Hippocampal formation (tissue), 2 donors: ENCODE measurements at places on chromosomes 5 and 9.

DNA sequence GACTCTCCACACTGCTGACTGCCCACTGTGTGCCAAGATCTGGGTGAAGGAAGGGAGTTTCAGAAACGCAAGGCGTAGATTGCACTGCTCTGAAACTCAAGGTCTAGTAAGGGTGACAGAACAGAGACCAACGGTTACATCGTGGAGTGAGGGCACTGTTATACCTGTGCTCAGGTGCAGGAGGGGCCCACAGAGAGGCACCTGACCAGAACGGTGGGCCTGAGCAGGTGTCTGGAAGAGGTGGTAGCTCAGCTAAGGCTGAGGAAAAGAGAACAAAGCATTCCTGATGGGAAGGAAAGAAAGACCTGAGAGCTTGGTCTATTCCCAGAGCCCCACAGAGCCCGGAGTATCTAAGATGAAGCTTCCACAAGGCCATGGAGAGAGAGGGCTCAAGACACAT lies 267.2 kb downstream of the MED10 start:
- no peak for DNase-seq

DNA sequence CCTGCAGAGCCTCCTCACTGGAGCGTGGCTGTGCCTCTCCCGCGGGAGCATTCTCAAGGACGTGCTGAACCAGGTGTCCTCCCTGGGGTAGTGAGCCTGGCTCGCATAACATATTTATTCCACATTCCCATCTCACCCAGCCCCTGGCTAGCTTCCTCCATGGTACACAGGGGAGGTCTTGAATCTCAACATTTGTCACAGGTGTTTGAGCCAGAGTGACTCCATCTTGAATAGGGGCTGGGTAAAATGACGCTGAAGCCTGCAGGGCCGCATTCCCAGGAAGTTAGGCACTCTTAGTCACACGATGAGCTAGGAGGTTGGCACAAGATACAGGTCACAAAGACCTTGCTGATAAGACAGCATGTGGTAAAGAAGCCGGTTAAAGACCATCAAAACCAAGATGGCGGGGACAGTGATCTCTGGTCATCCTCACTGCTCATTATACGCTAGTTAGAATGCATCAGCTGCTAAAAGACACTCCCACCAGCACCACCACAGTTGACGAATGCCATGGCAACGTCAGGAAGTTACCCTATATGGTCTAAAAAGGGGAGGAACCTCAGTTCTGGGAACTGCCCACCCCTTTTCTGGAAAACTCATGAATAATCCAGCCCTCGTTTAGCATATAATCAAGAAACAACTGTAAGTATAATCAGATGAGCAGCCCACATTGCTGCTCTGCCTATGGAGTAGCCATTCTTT lies 273.8 kb upstream of the IRX4 start:
- DNase-seq, result no peak

GRCh38 chr9:107749787-107750444 lies 260.3 kb upstream of the KLF4 start:
- peak; percentile 84 for DNase-seq

GRCh38 chr5:128537221-128537999 lies 635 bp downstream of the FBN2 start:
- no peak for DNase-seq

DNA sequence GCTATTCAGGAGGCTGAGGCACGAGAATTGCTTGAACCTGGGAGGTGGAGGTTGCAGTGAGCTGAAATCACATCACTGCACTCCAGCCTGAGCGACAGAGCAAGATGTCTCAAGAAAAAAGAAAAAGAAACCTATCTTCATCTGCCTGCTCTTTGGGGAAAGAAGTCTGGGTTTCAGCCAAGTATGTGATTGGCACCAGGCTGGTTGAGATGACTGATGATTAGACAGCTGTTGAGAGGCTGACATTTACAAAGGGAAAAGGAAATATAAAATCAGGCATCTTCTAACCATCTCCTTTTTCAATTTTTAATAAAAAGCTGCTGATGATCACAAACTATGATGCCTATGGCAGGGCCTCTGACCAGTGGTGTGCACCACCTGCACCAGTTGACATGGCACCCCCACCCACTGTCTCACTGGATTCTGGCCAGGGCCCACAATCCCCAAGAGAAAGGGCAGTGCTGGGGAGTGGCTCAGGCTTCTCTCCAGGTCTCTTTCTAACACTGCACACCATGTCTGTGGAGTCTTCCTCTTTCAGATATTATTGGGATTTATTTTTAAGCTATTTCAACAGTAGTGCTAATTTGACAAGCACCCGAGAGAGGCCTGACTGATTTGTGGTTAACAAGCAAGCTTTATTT lies 17.2 kb upstream of the C5orf15 start:
- no peak for DNase-seq

DNA sequence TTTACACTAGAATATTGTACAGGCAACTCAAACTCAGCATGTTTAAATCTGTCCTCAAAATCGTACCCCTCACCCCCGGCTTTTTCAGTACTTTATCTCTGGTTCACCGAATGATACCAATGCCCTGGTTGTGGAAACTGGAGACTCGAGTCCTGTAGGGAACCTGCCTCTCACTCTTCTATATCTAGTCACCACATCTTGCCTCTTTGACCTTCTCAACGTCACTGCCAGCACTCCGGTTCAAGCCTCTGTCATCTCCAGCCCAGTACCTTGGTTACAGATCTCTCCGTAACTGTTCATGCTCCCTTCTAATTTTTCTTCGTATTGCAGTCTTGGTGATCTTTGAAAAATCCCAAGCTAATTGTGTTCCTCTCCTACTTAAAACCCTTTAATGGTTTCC lies 6.7 kb downstream of the SLC44A1 start:
- no peak for DNase-seq

GRCh38 chr9:13586587-13587374 lies 307.3 kb upstream of the MPDZ start:
- DNase-seq, result no peak

DNA sequence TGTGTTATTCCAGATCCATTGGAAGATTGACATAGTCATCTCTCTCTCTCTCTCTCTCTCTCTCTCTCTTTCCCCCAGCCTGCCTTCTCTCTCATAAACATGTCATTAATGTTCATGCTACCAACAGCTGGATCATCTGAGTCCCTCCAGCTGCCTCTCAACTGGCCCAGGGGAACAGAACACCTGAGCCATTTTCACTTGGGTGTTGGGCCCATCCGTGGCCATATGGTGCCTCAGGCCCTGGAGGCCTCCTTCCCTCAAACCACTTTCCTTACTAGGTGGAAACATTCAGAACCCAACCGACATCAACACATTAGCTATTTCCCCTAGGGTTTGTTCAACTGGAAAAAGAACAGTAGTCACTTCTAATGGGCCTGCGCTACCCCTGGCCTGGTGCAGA lies 196.2 kb downstream of the FRMD3 start:
- no peak for DNase-seq

DNA sequence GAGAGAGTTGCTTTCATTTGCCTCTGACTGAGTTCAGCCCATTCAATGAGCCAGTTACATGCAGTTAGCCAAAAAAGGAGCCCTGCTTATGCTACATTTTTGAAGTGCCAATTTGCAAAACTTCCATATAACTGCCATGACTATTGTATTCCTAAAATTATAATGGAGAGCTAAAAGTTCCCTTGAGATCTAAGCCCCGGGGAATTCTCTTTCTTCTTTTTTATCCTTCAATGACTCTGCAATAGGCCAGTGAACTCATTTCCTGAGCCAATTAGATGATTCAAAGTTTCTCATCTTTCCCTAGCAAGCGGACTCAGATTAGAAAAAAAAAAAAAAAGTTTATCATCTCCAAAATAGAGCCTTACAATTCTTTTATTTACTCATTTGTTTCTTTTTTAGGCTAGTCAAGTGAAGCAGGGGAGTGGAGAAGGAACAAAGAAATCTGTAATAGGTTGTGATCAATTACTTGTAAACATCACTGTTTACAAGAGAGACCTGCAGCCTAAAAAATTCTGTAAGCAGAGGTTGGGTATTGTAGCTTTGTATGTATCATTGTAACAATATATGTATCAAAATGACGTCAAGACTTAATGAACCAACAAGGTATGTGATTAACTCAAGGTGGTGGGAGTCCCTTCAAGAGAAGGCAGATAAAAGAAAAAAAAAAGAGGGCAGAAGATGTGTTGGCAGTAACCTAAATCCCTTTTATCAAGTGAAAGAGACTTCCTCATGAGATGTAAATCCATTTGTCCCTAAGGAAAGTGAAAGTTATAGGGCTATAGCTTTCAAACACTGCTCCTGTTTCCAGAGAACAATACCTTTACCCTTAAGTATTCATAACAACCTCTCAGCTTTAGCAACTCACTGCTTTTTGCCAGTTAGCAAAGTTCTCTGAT lies 48.7 kb upstream of the HOMER1 start:
- no peak for DNase-seq
